Activated T-helper 1 cell treated with anti-CD3 and anti-CD28 coated beads, Interleukin-2, amount 50 U/mL, for 16 hours (primary cell): ENCODE measurements at places on chromosomes 1 and 21.

- no peak for DNase-seq
Observed at GRCh38 chr1:194279975-194280374, 1093.6 kb upstream of the B3GALT2 start.

DNA sequence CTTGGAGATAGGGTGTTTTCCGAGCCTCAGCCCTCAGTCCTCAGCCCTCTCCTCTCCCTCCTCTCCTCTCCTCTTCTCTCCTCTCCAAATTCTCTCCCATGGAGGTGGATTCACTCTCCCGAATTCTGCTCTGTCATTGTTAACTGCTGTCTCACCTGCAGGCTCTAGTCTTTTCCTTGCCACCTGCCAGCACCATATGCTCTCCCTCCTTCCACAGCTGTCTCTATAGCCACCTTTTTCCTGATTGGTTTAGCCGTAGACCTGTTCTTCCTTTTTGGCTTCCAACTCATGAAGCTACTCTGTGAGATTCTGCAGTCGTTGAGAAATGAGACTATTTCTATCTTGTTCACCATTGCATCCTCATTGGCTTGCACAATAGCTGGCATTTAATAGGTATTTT is 19.7 kb downstream of the COG2 start:
- no peak for DNase-seq

DNA sequence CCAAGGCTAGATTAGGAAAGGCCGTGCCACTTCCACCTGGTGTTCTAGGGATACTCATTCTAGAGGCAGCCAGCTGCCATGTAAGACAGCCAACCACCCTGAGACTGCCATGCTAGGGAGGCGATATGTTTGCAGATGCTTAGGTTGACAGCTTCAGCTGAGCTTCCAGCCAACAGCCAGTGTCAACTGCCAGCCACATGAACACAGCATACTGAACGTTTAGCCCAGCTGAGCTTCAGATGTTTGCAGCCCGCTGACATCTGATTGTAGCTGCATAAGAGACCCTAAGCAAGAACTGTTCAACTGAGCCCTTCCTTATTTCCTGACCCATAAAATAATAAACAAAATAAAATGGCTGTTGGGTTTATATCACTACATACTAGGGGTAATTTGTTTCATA is 5.0 kb upstream of the KCNC4 start:
- no peak for DNase-seq

DNA sequence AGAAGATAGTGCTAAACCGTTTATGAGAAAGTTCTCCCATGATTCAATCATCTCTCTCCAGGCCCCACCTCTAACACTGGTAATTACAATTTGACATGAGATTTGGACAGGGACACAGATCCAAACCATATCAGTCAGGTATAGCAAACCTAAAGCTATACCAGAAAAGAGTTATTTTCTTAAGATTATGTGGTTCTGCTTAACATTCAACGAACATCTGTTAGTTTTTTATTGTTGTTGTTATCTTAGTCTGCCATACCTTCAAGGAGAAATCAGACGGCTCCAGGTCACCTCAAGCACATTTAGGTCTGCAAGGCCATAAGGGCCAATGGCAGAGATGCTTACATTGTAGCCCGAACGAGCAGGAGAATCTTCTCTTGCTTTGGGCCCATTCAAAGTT is 89.5 kb upstream of the ETV3 start:
- DNase-seq: no peak

GRCh38 chr1:115275216-115275615 is 62.8 kb downstream of the NGF start:
- DNase-seq: no peak

- no peak for DNase-seq
Observed at GRCh38 chr21:38498057-38498833, at the start of gene ERG. TSS of gene ERG (minus strand) at chr21:38498477. CDS start at chr21:38498380, 97 bp downstream.

- no peak for DNase-seq
Observed at GRCh38 chr1:11891433-11892186, 32.9 kb upstream of the NPPB start.

GRCh38 chr1:219751870-219752507 is 139.1 kb upstream of the ZC3H11B start:
- DNase-seq: no peak

- no peak for DNase-seq
Observed at GRCh38 chr1:53591924-53592323, 132.7 kb downstream of the DMRTB1 start.

DNA sequence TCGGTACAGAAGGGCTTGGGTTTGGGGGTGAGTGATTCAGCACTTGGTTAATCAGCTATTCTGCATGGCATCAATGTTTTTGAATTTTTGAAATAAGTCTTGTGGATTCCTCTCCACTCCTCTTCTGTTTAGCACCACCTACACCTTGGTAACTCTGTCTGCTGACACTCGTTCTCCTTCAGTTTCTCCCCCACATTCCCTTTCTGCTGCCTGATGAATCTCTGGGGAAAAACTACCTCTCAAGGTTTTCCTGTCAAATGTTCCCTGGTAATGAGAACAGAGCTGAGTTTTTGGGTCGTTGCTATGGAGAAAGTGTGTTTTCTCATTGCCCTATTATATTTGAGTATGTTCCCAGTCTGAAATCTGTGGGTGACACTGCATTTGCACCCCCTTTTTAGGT is 108.2 kb downstream of the GABPA start:
- DNase-seq: no peak

- DNase-seq: no peak
Observed at GRCh38 chr1:235834620-235835019, 32.1 kb downstream of the LYST start.

DNA sequence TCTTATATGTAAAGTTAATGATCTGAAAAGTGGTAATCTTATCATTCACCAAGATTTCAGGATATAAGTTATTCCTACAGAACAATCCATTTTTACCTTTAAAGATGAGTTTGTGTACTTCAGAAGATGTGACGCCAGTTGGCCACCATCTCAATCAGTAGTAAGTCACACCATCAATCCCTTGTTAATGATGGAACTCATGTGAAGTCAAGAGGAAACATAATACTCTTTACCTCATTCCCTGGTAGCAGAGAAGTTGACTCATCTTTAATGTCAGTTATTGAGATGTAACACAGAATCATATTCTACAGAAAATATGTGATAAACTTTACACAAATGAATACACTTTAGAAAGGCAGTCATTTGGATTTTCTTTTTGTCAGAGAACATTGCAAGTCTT is 38.2 kb downstream of the MRPL39 start:
- no peak for DNase-seq

DNA sequence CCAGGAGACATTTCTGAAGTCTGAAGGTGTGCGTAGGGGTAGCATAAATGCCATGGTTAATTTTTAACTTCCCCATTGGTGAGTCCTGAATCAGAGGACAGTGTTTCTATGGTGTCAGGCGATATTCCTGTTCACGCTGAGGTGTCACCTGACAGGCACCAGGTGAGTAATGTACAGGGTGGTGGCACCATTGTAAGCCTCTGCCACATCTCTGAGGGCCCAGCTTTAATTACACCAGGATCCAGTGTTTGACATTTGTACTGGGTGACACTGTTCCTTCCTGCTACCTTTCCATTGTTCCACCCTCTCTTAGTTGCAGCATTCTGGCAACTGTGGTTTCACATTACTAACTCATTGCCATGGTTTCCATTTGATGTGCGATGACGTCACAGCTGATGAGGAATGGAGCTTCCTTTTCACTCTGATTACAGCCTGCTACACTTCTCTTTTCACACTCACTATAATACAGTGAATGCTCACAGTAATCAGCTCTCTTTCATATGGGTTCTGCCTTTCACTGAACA is 40.6 kb upstream of the MARK1 start:
- no peak for DNase-seq

DNA sequence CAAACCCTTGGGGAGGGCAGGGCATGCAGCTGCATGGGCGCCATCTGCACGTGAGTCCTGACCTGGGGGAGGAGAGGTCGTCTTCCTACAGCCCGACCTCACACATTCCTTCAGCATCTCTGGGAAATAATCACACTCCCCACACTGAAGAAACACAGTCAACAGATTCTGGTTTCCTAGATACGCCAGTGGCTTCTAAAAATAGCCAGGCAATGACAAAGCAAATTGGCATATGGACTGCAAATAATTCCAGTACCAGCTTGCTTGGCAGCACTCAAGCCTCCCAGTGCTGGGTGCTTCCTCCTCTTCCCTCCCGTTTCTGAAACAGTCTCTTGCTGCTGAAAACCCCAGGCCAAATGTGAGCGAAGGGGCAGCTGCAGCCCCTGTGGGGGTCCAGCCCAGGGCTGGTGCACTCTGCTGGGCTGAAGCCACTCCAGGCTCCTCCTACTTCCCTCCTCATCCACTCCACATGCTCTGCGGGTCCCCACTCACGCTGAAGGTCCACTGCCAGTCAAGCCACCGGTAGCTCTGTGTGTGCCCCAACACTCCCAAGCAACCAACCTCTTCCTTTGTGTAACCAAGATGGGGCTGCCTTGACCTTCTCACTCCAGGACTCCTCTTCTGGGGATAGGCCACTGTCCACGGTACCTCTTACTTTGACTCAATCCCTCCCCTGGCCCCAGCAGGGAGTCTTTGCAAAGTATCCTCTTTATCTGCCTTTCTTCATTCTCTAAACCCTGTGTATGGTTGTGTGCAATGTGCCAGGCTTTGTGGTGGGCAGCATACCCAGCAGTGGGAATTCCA is 69.0 kb downstream of the KCND3 start:
- no peak for DNase-seq

- no peak for DNase-seq
Observed at GRCh38 chr1:8077602-8078001, 51.5 kb upstream of the ERRFI1 start.

DNA sequence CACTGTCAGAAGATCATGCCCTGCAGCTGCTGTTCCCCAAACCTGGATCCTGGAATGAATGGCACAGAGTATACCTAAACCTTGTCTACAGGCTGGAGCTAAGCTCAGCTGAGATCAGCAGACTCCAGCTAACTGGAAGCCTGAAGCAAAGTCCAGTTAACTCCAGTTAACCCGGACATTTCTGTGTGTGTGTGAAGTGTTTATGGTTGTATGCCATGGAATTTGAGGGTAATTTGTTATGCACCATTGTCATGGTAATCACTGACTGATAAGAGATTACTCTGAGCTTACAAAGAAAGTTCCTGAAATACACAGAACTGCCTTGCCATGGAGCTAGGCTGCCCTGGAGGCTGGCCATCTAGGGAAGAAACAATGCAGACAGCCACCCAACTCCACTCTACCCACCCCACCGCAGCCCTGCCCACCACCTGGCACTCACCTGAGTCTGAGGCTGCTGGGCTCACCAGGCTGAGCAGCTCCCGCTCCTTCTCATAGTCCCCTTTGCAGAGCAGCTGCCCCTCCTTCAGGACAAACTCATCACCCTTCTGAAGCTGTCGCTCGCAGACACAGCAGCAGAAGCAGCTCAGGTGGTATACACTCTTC is 107.4 kb downstream of the LMX1A start:
- DNase-seq: no peak

DNA sequence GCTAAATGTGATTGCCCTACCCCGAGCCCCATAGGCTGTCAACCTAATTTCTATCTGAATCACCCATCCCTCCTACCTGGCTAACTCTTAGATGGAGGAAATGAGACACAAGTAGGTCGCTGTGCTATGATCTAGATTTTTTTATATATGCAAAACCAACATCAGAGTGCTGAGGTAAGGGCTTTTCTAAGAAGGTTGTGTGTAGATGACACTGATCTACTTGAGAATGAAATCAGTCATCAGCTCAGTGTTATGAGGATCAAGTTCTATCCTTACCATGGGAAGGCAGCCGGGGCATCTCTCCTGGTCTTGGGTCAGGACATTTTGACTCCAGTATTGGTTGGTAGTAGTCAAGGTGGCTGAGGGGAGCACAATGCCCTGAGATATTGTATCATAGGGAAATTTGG is 23.6 kb downstream of the SLAMF1 start:
- no peak for DNase-seq

GRCh38 chr1:163347106-163347505 is 25.4 kb downstream of the NUF2 start:
- no peak for DNase-seq
